ENCODE measurements at places on chromosomes 7 and 10.

GRCh38 chr10:70925377-70926225, 37.2 kb upstream of the PCBD1 start:
- no peak for DNase-seq

DNA sequence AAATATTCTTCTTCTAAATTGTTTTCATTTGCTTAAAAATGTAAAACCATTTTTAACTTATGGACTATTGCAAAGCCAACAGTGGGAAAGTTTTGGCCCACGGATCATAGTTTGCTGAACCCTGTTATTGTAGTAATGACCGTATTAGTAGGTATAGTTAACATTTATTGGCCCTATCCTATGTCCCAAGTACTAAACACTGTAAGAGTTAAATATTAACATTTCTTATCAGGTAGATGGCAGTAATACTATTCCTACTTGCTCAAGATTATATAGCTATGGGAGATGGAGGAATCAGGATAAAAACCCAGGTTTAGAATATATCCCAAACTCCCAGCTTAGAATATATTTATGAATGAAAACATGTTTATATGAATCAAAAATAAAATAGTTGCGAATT, 993.2 kb downstream of the SORCS3 start:
- no peak for DNase-seq

DNA sequence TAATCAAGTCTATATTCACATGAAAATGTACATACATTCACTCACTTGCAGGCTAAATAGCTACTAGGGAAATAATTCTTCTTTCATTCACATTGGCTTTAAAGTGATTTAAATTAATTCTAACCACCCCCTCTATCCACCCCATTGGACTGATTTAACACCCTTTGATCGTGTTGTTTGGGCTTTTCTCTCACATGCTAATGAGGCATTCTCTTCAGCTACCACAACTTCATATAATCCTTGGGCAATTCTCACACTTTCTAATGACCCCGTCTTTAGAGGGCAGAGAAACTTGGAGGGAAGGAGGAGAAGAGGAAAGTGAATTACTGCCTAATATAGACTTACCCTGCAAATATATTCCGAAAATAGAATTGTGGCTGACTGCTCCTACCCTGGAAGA, 24.6 kb downstream of the GRM3 start:
- no peak for DNase-seq

DNA sequence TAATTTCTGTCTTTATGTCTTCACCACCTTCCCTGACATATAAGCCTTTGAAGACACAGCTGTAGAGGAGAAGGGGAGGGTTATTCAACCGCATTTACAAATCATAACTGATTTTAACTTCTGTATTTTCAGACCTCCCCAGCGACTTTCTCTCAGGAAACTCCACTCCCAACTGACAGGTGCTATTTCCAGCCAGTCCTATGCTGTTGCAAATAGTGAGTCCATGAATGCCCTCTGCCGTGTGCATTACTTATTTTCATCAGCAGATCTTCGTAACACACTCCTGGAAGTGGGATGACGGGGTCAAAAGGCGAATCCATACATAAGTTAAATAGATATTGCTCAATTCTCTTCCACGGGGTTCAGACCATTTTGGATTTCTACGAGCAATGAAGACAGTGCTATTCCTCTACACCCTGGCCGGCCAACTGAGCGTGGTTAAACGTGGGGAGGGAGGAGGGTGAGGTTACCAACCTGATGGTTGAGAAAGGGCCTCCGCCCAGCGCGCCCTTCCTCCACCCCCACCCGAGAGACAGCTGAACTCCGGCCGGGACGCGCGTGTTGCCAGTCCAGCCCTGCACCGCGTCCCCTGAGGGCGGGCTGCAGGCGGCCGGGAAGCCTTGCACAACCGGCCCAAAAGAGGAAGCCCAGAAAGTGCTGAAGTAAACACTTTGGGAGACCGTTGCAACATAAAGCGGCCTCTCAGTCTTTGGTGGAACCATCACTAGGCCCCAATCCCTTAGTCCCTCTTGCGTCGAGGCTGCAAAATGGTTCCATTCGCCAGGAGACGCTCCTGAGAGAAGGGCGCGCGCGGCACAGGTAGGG, at the start of gene APBB1IP:
Gene APBB1IP (plus strand): TSS at position 705 of the 825 bp plus-strand sequence. CDS start 53,986 bp downstream, outside the sequence.
- no peak for DNase-seq

- no peak for DNase-seq
Observed at GRCh38 chr7:79157281-79157680, 296.2 kb downstream of the MAGI2 start.

DNA sequence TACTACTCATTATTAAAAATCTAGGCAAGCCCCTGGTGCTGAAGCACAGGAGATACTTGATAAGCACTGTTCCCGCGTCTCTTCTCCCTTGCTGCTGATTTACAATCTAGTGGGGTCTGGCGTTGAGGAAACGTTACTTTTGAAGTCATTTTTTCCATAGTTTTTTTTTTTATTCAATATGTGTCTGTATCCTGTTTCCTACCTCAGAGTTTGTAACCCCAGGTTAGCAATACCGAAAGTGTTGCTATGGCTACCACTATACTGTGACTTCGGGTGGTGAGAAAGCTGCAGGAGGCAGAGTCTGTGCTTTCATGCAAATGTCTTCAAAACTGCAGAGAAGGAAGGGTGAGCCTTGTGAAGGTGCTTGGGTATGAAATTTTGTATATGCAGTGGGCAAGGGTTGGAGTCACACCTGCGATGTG, 458.8 kb upstream of the GHITM start:
- peak; percentile 3 for DNase-seq

- no peak for DNase-seq
Observed at GRCh38 chr7:27201580-27202017, 1.7 kb upstream of the HOXA13 start.

DNA sequence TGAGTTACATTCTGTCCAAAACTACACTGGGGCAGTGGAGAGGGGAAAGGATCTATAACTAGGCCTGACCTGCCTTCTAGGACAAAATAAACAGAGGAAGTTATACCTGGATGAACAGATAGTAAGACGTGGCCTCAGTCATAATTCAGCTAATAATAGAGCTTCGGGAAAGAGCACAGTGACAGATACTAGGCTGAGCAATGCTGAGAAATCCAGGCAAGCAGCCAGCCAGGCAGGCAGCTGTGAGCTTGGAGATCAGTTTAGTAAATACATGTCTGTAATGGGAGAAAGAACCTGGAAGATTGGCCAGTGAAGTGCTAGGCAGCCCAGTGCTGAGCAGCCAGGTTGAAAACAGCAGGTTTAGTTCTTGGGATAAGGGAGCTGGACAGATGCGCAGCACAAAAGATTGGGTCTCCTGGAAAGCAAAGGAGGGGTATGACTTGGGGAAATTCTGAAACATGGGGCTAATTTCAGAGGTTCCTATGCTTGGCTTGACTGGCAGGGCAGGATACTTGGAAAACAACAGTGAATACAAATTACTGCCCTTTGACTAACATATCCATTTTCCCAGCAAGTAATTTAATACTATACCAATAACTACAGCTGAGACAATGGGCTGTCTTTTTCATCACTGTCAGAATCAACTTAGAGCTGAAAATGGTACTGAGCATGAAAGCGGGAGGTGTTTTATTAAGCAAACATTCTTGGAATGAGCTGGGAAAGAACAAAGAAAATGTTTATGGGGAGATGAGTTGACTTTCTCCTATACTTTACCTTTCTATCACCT, 140.8 kb downstream of the DGKB start:
- DNase-seq: no peak

DNA sequence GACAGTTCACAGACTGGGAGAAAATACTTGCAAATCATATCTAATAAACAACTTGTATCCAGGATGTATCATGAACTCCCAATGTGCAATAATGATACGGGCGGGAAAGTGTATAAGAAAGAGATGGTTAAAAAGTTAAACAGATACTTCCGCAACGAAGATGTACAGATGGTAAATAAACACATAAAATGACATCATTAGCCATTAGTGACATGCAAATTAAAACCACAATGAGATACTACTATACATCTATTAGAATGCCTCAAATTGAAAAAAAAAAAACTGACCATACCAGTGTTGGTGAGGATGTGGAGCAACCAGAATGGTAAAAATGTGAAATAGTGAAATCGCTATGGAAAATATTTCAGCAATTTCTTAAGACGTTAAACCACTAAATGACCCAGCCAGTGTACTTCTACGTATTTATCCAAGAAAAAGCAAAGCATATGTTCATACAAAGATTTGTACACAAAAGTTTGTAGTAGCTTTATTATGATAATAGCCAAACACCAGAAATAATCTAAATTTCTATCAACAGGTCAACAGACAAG, 83.5 kb downstream of the IPMK start:
- DNase-seq: no peak

GRCh38 chr10:1373287-1373686, 317.1 kb downstream of the WDR37 start:
- DNase-seq: no peak

- DNase-seq: no peak
Observed at GRCh38 chr10:63116452-63117072, 16.6 kb upstream of the NRBF2 start.

DNA sequence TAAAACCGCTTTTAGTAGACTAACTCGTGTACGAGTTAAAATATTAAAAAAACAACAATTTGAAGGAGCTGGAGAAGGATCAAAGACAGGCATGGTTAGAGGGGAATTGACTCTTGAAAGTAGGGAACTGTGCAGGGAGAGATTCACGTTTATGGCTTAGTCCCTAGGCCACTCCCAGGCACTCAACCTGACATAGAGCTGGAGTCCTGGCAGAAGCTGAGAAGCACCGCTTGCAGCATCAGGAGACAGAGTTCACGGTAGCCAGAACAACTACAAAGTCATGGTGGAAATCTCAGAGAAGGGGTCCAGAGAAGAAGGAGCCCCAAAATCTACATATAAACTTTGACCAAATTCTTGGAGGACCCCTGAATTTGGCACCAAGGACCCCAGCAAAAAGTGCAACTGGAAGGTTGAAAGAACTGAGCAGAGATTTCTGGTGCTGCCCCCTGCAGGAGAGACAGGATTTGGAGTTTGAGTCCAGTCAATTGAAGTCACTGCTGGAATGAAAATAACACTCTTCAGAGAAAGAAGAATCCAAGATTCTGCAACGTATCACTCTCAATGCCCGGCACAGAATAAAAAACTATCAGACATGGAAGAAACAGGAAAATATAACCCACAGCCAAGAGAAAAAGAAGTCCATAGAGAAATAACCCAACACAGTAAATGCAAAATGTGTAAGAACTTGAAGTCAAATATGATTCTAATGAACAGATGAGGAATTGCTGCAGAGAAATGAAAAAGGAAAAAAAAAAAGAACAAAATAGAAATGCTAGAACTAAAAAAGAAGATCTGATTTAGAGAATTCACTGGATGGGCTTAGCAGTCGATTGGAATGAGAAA, 493.3 kb upstream of the PODXL start:
- DNase-seq: peak; percentile 5

DNA sequence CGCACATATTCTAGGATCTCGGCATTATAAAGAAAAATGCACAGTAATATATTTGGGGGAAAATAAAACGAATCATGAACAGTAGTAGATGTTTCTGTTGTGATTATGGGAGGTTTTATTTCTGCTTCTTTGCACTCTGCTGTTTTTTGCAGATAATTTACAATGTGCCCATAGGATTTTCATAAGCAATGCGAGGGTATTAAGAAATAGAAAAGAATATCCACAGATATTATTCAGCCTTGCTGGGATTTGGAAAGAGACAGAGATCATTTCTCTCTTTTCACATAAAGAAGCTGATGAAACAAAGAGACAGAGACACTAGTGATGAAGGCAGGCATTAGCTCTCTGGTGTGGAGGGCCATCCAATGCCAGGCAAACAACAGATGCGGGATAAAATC, 158.6 kb downstream of the KCNMA1 start:
- no peak for DNase-seq

GRCh38 chr10:91391920-91392319, 18.2 kb upstream of the HECTD2 start:
- DNase-seq: no peak

GRCh38 chr7:158842486-158842885, 13.2 kb upstream of the ESYT2 start:
- DNase-seq: no peak

GRCh38 chr10:86210416-86210815, 156.2 kb downstream of the GRID1 start:
- DNase-seq: no peak

- DNase-seq: no peak
Observed at GRCh38 chr7:92226981-92227380, 18.7 kb downstream of the KRIT1 start.

DNA sequence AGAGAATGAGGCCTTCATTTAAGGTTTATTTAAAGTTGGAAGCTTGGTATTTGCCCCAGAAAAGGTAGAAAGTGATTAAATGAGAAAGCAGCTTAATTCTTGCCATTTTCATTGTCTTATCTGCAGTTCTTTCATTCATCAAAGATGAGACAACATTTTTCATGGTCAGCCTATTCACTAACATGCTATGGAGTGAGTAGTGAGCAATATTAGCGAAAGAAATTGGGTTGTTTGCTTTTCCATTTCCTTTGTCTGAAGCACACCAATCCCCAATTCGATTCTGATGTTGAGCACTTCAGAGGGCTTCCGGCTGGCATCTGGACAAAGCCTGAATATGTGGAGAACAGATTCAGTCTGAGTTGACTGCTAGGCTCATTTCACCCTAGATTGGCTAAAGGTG, 317.2 kb downstream of the BBS9 start:
- DNase-seq: no peak

DNA sequence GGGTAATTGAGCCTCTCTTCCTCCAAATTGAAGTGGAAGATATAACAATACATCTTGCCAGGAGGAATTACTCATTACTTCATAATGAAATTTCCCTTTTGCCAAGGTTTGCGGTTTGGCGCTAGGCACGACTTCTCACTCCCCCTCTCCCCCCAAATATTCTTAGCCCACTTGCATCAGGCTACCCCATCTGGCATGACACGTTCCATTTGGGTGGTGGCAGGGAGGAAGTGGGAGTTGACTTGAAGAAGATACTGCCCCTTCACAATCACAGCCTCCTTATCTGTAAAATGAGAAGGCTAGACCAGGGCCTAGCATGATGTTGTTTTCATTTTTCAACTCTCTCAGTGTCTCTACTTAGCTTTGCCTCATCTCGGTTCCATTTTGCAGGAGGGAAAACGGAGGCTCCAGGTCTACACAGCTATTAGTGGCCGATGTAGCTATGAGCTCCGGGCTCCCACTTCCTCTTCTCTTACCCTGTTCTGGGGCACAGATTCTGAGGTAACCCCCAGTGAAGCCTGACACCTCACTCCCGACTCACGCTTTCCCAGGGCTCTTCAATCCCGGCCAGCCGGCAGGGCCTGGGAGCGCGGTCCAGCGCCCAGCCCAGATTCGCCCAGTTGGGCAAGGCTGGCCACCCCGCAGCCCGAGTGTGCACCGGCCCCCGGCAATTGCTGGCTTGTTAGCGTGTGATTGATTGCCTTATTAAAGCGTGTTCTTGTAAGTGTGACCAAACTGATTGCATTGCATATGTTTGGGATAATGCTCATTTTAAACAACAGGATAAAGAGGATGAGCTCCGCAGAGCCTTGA, 6.5 kb downstream of the EVX1 start:
- DNase-seq: no peak

- no peak for DNase-seq
Observed at GRCh38 chr7:90407484-90407821, 4.2 kb downstream of the CLDN12 start.

- no peak for DNase-seq
Observed at GRCh38 chr10:92816091-92816531, 32.2 kb upstream of the EXOC6 start.

Data from NCI-H526 treated with DMSO at 0.1 percent for 48 hours (cell line).